ENCODE measurements at places on chromosomes 4 and X.

DNA sequence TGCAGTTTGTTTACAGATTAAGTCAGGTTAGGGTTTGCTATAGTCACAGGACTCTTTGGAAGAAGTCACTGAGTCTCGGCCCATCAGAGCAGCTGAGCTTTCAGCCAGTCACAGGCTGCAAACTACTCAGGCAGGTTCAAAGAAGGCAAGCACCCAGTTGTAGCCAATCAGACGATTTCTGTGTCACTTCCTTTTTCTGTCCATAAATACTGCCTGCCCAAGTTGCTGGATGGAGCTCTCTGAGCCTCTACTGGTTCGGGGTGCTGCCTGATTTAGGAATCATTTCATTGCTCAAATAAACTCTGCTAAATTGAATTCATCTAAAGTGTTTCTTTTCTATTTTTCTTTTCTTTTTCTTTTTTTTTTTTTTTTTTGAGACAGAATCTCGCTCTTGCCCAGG, 7.3 kb upstream of the SH3BP2 start:
- peak overlapping the region; percentile 86 for H3K27ac ChIP-seq
- H3K36me3 ChIP-seq = no peaks in the 10 kb centered on the region
- no peaks in the 10 kb centered on the region for H3K4me1 ChIP-seq
- no peaks in the 10 kb centered on the region for H3K27me3 ChIP-seq

GRCh38 chr4:17182888-17183287, 284.4 kb upstream of the LDB2 start:
- H3K27ac ChIP-seq = no peak overlapping the region
- DNase-seq = no peak
- no peaks in the 10 kb centered on the region for H3K27me3 ChIP-seq
- H3K36me3 ChIP-seq = no peaks in the 10 kb centered on the region

DNA sequence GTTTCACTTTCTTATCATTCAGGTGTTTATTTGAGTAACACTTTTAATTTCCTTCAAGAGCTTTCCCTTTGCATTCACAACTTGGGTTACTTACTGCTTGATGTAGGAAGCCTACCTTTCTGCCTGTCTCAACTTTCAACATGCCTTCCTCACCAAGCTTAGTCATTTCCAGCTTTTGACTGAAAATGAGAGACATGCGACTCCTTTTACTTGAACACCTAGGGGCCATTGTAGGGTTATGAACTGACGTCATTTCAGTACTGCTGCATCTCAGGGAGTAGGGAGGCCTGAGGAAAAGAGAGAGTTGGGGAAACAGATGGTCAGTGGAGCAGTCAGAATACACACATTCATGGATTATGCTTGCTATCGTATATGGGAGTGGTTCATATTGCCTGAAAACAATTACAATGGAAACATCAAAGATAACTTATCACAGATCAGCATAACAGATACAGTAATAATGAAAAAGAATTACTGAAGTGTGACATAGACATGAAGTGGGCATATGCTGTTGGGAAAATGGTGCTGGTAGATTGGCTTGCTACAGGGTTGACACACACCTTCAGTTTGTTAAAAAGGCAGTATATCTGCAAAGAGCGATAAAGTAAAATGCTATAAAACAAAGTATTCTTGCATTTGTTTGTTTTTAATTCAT, 25.7 kb downstream of the USP53 start:
- no peak overlapping the region for H3K27ac ChIP-seq
- no peaks in the 10 kb centered on the region for H3K4me1 ChIP-seq
- H3K4me3 ChIP-seq = no peak overlapping the region
- H3K36me3 ChIP-seq = peaks cover 33% of the 10 kb centered on the region
- no peak for DNase-seq

- H3K27me3 ChIP-seq = no peaks in the 10 kb centered on the region
- no peaks in the 10 kb centered on the region for H3K36me3 ChIP-seq
- no peak for DNase-seq
Observed at GRCh38 chr4:75623026-75623425, 7.3 kb downstream of the CDKL2 start.

GRCh38 chr4:141569141-141569540, 67.2 kb upstream of the IL15 start:
- DNase-seq = no peak
- no peaks in the 10 kb centered on the region for H3K4me1 ChIP-seq
- H3K36me3 ChIP-seq = no peaks in the 10 kb centered on the region
- no peak overlapping the region for H3K4me3 ChIP-seq

DNA sequence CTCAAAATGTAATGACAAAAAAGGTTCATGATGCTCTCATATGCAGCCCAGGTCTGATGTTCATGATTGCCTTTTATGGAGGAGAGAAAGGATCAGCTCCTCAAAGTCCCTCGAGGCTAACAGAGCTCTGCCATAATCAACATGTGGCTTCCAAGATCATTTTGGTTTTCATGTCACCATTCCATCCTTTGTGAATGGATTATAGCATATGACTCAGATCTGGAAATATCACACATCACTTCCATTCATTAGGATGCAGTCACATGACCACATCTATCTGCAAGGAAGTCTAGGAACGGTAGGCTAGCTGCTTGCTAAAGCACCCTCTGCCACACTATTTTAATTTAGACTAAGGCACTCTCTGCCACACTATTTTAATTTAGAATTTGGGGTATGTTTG, 77.6 kb downstream of the COX18 start:
- no peak for DNase-seq
- H3K36me3 ChIP-seq = no peaks in the 10 kb centered on the region
- H3K27me3 ChIP-seq = no peaks in the 10 kb centered on the region
- H3K4me3 ChIP-seq = no peak overlapping the region
- H3K4me1 ChIP-seq = no peaks in the 10 kb centered on the region
- no peak overlapping the region for H3K27ac ChIP-seq

- H3K36me3 ChIP-seq = no peaks in the 10 kb centered on the region
- no peak overlapping the region for H3K27ac ChIP-seq
- H3K4me1 ChIP-seq = no peaks in the 10 kb centered on the region
- no peaks in the 10 kb centered on the region for H3K27me3 ChIP-seq
- no peak overlapping the region for H3K4me3 ChIP-seq
Observed at GRCh38 chr4:31084806-31085416, 364.7 kb downstream of the PCDH7 start.

DNA sequence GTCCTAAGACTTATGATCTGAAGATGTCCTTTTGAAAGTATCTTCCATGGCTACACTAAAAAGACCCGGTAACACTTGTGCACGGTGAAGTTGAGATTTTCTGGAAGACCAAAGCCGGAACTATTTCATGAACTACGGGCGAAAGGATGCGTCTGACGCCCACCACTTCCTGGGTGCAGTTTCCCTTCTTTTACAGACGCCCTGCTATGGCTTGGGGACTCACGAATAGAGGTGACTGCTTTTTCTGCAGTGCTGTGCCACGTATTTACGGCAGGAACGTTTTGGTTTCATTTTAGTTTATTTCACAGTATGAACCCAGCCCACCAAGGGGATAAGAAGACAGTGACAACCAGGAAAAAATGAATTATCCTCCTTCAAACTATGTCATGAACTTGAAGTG, 180.4 kb downstream of the AFAP1 start:
- H3K27me3 ChIP-seq = no peaks in the 10 kb centered on the region
- H3K4me1 ChIP-seq = no peaks in the 10 kb centered on the region
- peaks cover 16% of the 10 kb centered on the region for H3K36me3 ChIP-seq
- H3K27ac ChIP-seq = no peak overlapping the region

- no peak overlapping the region for H3K27ac ChIP-seq
- DNase-seq = no peak
- H3K27me3 ChIP-seq = no peaks in the 10 kb centered on the region
- H3K4me1 ChIP-seq = no peaks in the 10 kb centered on the region
- H3K4me3 ChIP-seq = no peak overlapping the region
Observed at GRCh38 chr4:86818841-86819240, 30.3 kb downstream of the SLC10A6 start.

- no peaks in the 10 kb centered on the region for H3K27me3 ChIP-seq
- H3K36me3 ChIP-seq = no peaks in the 10 kb centered on the region
- DNase-seq = no peak
- H3K27ac ChIP-seq = peak overlapping the region; percentile 97
- no peak overlapping the region for H3K4me3 ChIP-seq
Observed at GRCh38 chr4:184534511-184535391, 60.4 kb upstream of the IRF2 start.

DNA sequence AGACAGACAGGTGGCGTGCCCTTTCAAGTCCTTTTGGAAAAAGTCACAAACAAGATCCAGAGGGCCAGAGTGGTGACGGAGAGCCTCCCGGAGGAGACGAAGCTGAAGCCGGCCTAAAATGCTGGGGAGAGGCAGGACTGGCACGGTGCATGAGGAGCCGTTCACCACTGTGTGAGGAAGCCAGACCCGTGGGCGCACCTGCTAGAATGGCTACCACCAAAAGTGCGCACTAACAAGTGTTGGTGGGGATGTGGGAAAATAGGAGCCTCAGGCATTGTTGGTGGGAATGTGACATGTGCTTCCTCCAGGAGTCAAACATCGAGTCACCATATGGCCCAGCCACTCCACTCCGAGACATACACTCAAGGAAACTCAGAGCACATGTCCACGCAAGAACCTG, 67.4 kb upstream of the HELT start:
- no peak overlapping the region for H3K4me3 ChIP-seq
- H3K36me3 ChIP-seq = no peaks in the 10 kb centered on the region
- no peak overlapping the region for H3K27ac ChIP-seq
- no peaks in the 10 kb centered on the region for H3K4me1 ChIP-seq
- H3K27me3 ChIP-seq = no peaks in the 10 kb centered on the region
- no peak for DNase-seq

DNA sequence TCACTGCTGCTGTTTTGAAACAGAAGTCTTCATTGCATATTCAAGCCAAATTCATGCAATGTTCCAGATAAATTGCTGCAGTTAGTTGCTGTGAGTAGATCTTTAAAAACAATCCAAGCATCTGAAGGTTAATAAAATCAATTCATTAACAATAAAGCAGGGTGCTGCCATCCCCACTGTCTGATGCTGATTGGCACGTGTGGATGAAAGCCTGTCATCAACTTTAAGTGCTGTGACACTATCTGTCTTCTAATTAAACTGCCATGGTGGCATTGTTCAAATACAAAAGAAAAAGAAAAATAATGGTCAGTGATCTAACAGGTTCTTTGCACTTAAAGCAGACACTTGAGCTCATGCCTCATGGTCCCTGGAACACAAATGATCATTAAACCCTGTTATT, 63.0 kb upstream of the MND1 start:
- no peak overlapping the region for H3K27ac ChIP-seq
- no peaks in the 10 kb centered on the region for H3K27me3 ChIP-seq
- no peak overlapping the region for H3K4me3 ChIP-seq
- no peak for DNase-seq
- peaks cover 4% of the 10 kb centered on the region for H3K36me3 ChIP-seq

DNA sequence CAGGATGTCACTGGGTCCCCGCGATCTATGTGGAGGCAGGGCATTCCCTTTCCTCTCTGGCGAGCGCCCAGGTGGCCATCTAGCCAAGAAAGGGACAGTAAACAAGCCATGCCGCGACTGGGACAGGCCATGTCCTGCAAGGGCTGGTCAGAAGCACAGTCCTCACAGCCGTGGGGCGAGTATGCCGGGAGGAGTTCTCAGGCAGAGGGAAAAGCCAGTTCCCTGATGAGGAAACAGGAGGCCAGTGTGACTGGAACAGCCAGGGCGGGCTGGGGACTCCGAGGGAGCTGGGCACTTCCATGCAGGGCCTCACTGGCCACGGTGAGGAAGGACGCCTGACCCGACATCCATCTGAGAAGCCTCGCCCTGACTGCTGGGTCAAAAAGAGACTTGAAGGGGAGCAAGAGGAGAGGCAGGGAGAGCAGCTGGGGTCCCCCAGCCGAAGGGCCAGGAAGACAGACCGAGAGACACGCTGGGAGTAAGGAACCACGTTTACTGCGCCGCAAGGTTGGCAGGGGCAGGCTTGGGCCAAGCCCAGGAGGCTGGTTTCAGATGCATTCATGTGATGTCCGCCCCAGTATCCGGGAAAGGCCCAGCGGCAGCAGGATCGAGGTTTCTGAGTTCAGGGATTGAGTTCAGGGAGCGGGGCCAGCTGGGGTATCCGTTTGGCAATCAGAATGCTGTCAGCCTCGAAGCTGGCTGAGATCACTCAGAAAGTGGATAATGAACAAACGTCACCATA, 15.0 kb downstream of the CFAP99 start:
- H3K27me3 ChIP-seq = no peaks in the 10 kb centered on the region

DNA sequence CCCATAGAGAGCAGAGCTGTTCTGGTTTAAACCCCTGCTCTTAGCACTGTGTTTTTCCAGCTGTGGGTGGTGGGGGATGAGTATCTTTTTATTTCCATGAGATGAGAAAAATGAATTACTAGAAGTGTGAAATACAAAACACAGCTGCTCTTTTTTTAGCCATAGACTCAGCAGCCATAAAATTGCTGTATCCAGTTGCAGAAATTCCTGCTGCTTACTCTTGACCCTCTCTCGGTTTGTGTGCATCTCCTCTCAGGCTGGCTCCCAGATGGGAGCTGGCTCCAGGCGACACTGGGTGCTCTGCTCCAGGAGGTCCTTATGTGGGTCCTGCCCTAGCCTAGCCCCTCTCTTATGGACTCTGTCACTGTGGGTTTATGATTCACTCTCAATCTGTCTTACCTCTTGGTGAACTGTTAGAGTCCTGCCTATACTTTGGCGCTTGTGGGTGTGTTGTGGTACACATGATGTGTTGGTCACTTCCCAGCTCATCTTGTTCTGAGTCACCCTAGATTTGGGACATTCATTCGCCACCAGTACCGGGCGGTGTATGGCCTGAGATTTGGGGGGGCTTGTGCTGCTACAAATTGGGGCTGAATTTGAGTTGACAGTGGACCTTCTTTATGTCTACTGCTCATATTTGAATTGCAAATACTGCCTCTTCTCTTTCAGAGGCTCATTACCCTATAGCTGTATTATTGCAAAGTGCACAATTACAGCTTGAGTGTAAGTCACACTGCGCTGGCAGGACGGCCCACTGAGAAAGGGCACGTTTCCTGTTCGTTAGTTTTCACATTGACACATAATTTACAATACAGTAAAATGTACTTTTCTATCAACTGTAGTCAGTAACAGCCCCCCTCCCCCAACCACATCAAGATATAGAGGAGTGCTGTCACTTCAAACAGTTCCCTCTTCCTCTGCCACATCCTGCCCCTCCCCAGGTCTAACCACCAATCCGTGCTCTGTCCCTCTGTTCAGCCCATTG, 46.9 kb upstream of the MSANTD1 start:
- peaks cover 9% of the 10 kb centered on the region for H3K4me1 ChIP-seq
- H3K27ac ChIP-seq = no peak overlapping the region
- H3K4me3 ChIP-seq = no peak overlapping the region
- DNase-seq = no peak
- H3K27me3 ChIP-seq = no peaks in the 10 kb centered on the region

DNA sequence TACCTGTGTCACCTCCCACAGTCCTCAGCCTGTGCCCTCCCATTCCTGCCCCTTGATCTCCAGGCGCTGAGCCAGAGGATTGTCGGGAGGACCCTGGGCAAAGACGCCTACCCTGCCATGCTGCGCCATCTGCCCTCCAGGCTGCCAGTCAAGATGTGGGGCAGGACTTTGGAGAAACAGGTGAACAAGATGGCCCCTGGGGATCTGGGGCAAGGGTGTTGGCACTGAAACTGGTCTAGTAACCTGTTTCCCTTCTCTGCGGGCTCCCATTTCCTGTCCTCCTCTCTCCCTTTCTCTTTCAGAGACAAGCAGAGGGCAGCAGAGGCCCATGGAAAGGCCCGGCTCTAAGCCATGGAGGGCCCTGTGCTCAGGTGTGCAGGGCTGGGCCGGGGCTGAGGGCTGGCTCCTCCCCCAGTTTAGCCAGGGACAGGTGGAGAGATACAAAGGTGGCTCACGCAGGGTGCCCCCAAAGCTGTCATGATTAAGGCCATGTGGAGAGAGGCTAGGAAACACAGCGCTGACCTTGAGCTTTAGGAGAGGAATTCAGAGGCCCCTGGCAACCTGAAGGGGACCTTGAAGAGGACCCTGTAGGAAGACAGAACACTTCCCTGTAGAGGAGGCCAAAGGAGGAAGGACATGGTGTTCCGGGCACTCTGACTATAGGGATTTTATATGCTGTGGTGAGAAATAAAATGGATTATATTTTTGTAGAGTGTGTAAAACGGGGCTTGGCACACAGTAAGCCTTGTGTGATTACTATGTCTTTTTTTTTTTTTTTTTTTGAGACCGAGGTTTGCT, at the start of gene GLOD5:
GLOD5 (plus strand) TSS at position 74 of the 798 bp plus-strand sequence; CDS start at position 118, 44 bp downstream.
- no peaks in the 10 kb centered on the region for H3K27me3 ChIP-seq
- no peaks in the 10 kb centered on the region for H3K4me1 ChIP-seq
- no peak for DNase-seq
